ENCODE measurements at places on chromosomes 12 and 14.
A peak's percentile ranks its signal among the peaks of the same experiment; 100 is the strongest.

DNA sequence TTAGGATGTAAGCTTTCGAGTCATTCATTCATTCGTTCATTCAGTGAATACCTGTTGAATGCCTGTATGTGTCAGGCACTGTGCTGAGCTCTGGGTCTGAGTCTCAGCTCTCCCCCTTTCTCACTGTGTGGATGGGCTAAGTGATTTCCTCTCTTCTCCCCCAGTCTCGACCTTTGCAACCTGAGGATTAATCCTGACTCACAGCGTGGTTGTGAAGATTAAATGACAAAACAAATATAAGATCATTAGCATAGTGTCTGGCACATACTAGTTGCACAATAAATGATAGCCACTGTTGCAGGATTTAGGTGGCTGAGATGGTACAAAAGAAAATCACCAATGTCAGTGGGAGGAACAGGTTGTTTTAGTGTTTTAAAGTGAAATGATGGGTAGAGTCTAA is 136.7 kb downstream of the GPR135 start:
- no peak for DNase-seq

DNA sequence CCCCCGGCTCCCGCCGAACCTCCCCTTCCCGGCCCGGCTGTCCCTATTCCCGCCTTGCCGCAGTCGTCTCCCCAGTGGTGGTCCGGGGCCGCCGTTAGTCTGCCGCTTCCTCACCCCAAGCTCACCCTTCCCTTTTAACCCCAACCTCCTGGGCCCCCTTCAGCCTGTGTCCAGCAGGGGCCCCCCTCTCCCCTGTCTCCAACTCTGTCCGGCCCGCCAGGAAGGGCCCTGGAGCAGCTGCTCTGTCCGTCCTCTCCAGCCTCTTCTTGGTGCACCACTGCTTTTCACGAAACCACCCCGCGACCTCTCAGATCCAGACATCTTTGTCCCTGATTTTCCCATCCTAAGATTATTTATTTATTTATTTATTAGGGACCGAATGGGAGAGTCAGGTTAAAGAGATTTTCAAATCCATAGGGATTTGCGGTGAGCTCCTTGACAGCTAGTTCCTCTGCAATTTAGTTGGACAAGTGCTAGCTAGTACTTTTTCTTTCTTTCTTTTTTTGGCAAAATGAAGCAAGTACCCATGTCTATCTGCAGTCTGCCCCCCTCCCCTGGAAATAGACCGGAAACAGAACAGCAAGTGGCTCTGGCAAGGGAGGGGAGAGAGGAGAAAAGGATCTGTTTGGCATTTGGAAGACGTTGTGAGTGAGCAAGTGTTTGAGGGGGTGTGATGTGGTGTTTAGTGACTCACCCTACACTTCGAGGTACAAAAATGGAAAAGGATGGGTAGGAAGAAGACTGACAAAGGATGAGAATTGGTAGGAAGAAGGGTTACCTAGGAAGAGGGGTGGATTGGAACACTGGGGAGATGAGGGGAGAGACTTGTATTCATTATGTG is 632 bp downstream of the UBR7 start:
- DNase-seq: no peak

- no peak for DNase-seq
Measured at GRCh38 chr14:57487771-57488170, 5.9 kb downstream of the CCDC198 start.

DNA sequence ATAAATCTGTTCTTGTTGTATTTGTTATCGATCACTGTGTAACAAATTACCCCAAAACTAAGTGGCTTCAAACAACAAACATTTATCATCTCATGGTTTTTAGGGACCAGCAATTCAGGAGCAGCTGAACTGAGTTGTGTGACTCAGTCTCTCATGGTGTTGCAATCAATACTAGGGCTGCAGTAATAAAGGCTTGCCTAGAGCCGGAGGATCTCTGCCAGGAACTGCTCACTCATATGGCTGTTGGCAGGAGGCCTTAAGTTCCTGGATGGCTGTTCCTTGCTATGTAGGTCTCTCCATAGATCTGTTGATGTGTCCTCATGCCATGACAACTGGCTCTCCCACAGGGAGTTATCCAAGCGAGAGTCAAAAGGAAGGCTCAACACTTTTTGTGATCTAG is 3.8 kb upstream of the PSMC6 start:
- no peak for DNase-seq

GRCh38 chr14:49895480-49895879 is 2.6 kb downstream of the ARF6 start:
- no peak for DNase-seq

DNA sequence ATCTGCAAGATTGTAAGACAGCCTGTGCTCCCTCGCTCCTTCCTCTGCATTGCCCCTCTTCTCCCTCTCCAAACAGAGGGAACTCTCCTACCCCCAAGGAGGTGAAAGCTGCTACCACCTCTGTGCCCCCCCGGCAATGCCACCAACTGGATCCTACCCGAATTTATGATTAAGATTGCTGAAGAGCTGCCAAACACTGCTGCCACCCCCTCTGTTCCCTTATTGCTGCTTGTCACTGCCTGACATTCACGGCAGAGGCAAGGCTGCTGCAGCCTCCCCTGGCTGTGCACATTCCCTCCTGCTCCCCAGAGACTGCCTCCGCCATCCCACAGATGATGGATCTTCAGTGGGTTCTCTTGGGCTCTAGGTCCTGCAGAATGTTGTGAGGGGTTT is 37.4 kb downstream of the DAD1 start:
- DNase-seq: no peak

GRCh38 chr12:104603545-104603973 is 146.8 kb downstream of the CHST11 start:
- DNase-seq: no peak

- DNase-seq: no peak
Measured at GRCh38 chr14:83478741-83479140, 1945.1 kb upstream of the SEL1L start.

GRCh38 chr14:63737582-63738006 is 9.7 kb upstream of the SGPP1 start:
- DNase-seq: no peak

- DNase-seq: peak; percentile 73
Measured at GRCh38 chr12:47079981-47080724, 394 bp upstream of the AMIGO2 start.

DNA sequence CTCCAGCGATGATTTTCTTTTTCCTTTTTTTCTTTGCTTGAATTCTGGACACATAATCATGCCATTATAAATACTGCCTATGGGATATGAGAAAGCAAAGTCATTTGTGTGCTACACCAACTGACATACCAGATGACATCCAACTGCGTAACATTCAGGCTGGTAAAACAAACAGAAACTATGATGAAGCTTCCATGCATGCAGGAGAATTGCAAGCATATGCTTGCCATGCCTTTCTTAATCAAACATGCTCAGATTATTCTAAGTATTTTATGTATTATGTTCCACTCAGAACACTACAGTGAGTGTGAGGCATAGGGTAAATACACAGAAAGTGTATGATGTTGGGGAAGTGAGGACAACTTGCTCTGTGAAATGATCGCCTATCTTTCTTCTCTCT is 97.4 kb downstream of the C12orf50 start:
- no peak for DNase-seq

GRCh38 chr14:95402578-95402977 is 82.9 kb upstream of the CLMN start:
- DNase-seq: no peak

GRCh38 chr12:127459166-127459565 is 807.8 kb upstream of the TMEM132C start:
- DNase-seq: no peak

Data from suprapubic skin (tissue), 4 donors.